Stimulated activated naive CD8-positive, alpha-beta T cell treated with anti-CD3 and anti-CD28 coated beads, Interleukin-15, Interleukin-2, amounts not matched to agents 100 U/mL and 50 U/mL, for 24 hours (primary cell): ENCODE measurements at places on chromosomes 1 and 21.
A peak's percentile ranks its signal among the peaks of the same experiment; 100 is the strongest.

- no peak for DNase-seq
Observed at GRCh38 chr1:165635329-165635728, 4.3 kb downstream of the MGST3 start.

GRCh38 chr1:18949686-18950400 lies 6.6 kb downstream of the IFFO2 start:
- DNase-seq, result peak; percentile 51

DNA sequence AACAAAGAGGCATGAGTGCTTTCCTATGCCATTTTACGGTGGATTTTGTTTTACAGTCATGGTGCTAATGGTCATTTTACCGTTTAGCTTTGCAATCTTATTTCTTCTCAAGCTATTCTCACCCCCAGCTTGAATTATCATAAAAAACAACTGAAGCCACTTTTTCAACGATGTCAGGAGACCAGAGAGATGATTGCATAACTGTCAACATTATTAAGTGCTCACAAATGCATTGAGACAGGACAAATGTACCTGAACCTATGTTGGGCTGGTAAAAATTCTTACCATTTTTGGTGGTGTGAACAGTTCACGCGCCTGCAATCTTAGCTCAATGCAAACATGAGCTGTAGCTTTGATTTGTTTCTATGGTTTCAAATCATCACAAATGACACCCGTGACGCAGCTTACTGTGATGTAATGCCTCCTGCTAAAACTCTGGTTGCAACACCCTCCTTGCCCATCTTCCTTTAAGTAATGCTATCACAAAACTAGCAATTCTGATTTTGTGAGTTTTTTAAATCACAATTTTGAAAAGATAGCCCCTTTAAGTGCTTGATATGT lies 104.4 kb downstream of the UCHL5 start:
- no peak for DNase-seq

- DNase-seq, result no peak
Observed at GRCh38 chr1:209820986-209821385, 6.8 kb upstream of the UTP25 start.

- DNase-seq, result no peak
Observed at GRCh38 chr1:207841293-207841692, 69.6 kb downstream of the CD34 start.

DNA sequence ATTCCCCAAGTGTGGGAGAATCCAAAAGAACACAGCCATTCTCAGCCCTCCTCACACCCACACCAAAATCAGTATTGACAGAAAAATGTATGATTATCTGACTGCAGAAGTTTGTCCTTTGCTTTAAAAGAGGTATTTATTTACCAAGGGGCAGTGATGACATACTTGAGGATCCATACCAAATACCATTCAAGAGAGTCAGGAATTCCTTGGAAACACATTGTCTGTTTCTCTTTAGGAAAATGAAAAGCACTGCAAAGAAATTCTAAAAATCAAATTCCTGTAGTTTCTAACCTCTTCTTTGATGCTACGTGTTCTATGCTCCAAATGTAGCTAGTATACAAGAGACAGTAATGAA lies 509.6 kb upstream of the CXADR start:
- DNase-seq, result no peak

DNA sequence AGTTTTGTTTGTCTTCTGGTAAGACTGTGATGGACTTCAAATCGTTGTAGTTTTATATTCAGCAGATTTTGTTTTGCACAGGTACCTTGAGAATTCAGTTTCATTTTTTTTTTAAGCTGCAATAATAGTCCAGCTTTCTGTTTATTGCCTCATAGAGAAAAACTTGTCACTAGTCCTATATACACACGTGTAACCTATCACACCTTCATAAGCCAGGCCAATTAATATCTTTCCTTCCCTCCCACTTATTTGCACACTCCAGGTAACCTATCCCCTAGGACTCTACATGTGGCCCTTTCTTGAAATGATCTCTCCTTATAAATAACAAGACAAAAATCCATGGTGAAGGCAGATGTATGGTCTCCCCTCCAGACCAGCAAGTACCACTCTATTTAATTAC lies 62.4 kb downstream of the SLC22A15 start:
- no peak for DNase-seq

GRCh38 chr1:15719381-15720120 lies 16.5 kb upstream of the SLC25A34 start:
- no peak for DNase-seq

GRCh38 chr1:220974431-220974830 lies 95.2 kb downstream of the HLX start:
- no peak for DNase-seq

GRCh38 chr1:5758000-5758858 lies 234.0 kb downstream of the NPHP4 start:
- DNase-seq, result no peak
